ENCODE measurements at places on chromosomes 16 and 17. TPM values are rescaled to one million over a fixed set of nuclear protein-coding genes. Genes with fewer than 3 reads are reported as not detected.
A peak's percentile ranks its signal among the peaks of the same experiment; 100 is the strongest.

DNA sequence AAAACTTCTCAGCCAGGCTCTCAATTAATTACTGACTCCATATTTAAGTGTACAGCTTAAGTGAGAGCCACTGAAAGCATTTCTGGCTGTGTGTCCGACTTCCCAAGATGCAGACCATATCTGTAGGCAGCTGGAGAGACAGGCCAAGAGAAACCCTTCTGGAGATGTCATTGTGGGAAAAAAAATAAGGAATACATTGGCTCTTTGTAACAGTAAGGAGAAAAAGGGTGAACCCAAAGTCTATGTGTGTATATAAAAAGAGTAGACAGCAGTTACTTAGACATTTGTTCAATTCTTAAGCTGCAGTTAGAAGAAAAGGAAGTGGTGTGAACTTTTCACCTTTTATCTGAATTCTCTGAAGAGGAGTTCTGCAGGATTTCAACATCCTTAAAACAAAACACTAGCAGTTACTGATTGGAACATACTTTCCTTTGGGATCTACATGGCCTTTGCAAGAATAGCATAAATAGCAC is 21.7 kb downstream of the FAM117A start:
- no peak for DNase-seq

- DNase-seq: no peak
Measured at GRCh38 chr16:61590577-61590976, 445.7 kb downstream of the CDH8 start.

DNA sequence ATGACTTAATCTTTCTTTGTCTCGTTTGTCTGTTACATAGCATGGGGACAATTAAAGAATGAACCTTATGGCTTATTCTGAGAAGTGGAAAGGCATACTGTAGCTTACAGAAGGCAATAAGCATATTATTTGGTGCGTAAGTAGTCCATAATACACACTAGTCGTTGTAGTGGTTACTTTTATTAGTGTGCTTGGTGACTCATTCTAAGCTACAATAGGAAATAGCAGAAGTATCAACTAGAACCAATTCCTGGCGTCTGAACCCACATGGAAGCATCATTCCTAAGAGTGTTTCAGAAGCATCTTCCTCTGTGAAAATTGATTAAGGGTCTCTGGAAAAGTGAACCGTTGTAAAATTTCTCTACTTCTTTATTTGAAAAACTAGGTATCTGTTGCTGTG is 777.8 kb upstream of the EEF2KMT start:
- no peak for DNase-seq

DNA sequence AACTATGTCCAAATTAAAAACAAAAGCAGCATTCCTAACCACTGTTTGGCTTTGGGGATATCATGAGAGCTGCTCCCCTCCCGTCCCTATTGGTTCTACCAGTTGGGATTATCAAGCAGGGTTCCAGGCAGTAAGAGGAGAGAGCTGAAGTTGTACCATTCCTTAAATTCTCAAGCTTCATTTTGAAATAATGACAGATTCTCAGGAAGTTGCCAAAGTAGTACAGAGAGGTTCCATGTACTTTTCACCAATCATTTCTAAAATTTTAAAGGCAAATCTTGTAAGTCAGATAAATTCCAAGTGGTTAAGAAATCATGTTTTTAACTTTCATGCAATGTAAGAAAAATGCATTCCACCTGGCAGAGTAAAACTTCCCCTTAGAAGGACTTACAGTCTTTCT is 36.9 kb downstream of the TEX2 start:
- DNase-seq: no peak

GRCh38 chr17:44990994-44991393 is 22.9 kb upstream of the C1QL1 start:
- no peak for DNase-seq

DNA sequence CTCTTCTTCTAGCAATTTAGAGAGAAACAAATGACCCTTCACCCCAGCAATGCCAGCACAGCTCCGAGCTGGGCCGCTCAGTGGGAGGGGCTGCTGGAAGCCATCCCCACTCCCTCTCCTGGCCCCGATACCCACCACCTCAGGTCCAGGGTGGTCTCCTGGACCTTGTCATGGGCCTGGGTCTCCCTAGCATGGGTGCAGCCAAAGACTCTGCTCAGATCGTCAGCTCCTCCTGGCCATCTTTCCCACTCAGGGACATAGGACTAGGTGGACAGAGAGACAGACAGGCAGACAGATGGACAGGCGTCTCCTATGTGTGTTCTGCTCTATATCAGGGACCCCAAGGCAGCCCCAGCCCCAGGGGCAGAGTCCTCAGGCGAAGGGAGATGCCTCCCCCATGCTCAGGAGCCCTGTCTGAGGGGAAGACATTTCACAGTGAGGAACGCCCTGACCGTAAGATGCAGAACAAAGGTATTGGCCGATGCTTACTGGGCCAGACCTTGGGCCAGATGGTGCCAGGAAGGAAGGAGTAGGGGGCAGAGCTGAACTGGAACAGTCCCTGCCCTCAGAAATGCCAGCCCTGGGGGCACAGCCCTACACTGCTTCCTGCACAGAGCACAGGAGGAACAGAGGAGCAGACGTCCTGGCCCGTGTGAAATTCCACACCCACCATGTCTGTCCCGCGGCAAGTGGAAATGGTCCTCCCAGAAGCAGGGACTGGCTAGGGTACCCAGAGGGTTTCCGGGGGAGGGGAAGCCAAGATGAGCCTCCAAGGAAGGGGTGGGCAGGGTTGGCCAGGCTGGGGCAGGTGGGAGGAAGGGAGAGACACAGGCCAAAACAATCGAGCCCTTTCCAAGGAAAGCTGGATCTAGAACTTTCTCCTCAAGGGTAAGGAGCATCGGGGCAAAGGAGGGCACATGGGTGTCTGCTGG is 13.0 kb downstream of the PITPNM3 start:
- DNase-seq: no peak

DNA sequence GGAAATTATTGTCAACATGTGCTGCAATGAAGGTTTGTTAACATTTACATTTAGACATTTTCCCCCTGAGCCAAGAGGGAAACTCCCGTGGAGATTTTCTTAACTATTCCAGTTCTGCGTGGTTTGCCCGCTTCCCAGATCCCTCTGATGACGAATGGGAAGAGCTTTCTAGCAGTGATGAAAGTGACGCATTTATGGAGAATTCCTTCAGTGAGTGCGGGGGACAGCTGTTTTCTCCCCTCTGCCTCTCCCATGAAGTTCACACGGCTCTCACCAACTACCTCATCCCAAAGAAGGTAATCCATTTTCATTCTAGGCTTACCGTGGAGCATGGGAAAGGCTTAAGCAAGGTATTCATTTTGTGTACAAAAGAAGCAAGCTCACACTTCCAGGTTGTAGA is 18.2 kb downstream of the HEATR3 start:
- no peak for DNase-seq

DNA sequence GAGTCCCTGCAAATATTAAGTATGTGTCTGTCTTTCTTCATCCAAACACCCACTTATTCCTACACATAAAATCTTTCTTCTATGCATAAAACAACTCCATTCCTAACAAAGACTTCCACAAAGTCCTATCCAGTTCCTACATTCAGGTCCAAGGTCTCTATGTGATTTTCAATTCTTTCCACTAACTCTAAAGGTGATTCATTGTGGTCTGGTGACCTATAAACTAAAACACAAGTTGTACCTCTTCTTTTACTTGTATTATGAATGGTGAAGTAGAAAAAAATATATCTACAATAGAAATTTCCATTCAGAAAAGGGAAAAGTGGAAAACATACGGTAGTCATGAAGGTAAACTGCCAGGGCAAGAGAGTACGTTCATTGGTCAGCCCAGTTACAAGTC is 56.6 kb downstream of the USP32 start:
- no peak for DNase-seq

GRCh38 chr17:39151943-39152818 is 744 bp upstream of the PLXDC1 start:
- DNase-seq: peak; percentile 54

DNA sequence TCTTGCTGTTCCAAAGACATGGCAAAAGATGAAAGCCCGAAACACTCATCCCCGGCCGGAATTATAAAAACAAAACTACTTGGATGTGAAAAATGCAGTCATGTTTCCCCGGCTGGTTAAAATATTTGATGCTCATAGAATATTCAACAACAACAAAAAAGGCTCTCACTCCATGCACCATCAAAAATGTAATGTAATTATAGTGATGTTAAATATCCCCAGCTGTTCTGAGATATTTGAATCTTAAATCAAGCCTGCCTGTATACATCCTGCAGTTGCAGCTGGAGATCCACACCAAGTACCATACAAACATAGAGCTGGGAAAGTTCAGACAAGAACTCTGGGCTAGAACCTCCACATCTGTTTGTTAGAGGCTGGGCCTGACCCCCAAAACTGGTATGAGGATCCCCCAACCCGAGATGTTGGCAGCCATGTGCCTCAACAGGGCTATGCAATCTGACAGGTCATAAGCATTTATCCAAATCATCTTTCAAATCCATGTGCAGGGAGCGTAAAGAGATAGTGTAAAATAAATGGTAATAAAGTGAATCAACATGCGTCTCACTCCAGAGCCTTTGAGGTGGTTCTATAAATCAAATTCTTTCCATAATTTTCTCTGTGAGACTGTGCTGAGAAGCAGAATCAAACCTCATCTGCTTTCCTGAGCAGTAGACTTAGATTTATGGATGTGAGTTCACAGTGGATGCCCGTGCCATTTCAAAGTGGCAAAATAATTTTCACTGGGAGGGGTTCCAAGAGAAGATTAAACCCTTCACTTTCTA is 12.7 kb downstream of the ASIC2 start:
- no peak for DNase-seq

DNA sequence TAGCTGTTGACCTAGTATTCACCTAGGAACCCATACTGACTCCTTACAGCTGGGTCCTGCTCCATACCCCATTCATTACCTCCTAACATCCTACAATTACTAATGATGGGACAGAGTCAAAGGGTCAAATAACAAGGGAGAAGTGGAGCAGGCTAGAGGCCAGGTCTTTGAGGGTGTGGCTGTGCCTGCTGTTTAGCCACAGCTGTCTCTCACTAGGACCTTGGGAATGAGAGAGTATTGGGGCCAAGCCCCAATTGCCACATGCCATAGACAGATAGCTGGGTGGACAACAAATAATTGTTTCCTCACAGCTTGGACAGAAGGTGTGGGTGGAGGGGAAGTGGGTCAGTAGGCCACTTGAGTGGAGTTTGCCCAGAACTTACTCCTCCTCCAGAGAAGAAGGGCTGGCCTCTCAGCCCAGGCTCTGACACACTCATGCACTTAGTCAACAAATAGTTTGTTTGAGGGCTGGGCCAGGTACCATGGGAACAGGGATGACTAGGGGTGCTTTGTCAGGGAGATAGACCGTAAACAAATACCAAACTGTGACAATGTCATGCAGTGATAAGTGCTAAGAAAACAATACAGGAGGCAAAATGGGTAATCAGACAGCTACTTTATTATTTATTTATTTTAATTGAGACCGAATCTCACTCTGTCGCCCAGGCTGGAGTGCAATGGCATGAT is 10.2 kb upstream of the CENPT start:
- no peak for DNase-seq

DNA sequence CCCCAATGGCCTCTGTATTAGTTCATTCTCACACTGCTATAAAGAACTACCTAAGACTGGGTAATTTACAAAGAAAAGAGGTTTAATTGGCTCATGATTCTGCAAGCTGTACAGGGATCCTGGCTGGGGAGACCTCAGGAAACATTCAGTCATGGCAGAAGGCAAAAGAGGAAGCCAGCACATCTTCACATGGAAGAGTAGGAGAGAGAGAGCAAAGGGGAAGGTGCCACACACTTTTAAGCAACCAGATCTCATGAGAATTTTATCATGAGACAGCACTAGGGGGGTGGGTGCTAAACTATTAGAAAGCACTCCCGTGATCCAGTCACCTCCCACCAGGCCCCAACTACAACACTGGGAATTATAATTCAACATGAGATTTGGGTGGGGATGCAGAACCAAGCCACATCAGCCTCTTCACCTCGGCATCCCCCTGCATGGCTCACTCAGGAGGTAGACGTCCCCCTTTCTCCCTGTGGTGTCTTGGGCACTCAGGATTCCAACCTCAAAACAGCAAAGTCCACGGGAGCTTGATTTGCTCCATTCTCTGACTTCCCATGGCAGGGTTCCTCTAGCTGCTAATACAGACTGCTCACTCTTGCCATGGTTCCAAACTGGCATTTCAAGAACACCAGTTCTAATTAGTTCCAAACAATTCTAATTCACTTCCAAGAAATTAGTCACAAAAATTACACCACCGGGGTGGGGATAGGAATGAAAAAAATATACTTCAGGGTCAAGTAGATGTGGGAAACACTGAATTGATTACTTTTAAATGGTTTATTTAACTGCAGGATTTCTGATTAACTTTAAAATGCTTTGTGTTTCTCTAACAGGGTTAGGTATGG is 203.8 kb upstream of the HSBP1 start:
- DNase-seq: no peak

GRCh38 chr16:74079232-74079586 is 217.4 kb upstream of the PSMD7 start:
- no peak for DNase-seq

- no peak for DNase-seq
Measured at GRCh38 chr17:28973425-28973824, 22.1 kb upstream of the PHF12 start.

GRCh38 chr17:82687375-82687861 is 11.1 kb downstream of the RAB40B start:
- peak; percentile 26 for DNase-seq

DNA sequence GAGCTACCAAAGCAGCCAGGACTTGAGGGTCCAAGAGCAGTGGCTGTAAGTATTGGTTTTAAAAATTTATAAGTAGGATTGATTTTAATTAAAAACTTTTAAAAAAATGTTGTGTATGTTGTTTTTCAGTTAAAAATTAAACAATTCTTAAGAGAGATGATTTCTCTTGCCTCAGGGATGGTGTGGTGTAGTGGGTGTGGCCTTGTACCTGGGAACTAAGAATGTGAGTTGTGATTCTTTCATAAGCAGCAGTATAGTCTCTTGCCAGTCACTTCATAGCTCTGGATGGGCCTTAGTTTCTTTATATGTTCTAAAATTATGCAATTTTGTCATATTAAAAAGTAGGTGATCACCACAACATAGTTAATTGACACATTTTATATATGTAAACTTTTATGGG is 99.5 kb downstream of the FTO start:
- DNase-seq: no peak

DNA sequence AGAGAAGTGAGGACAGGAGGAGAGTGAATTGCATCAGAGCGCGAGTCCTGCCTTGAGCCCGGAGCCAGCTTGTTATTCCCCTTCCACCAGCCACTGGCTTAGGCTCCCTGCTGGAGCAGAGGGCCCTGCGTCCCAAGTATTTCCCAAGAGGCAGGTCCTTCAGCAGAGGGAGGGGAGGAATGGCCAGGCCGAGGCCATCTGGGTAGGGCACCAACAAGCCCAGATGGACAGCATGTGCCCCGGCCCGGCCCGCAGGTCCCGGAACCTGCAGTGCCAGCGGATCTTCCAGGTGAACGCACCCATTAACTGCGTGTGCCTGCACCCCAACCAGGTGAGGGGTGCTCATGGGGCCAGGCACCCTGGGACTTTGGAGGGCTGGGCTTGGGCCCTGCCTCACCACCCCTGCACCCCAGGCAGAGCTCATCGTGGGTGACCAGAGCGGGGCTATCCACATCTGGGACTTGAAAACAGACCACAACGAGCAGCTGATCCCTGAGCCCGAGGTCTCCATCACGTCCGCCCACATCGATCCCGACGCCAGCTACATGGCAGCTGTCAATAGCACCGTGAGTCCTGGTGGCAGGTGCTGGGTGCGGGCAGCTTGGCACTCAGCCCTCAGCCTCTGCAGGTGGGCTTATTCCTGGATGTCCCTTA is 1.7 kb downstream of the MLST8 start:
- DNase-seq: no peak

Gene UBFD1
- 62.2 TPM for total RNA-seq

Gene AFMID
- 35.4 TPM for total RNA-seq

Gene BANP
- 34.3 TPM for total RNA-seq

Gene QRICH2
- 6.1 TPM for total RNA-seq

Gene TBX6
- total RNA-seq: 0.16 TPM

Gene CCDC200
- total RNA-seq: not detected

Gene KCNG4
- total RNA-seq: not detected

Gene FOXF1
- 0.47 TPM for total RNA-seq

All from occipital lobe (tissue), 3 donors.